GM03348 (cell line): ENCODE measurements at places on chromosomes 7 and 10.

- no peak for DNase-seq
Observed at GRCh38 chr7:95927756-95928155, 155.4 kb downstream of the DYNC1I1 start.

- DNase-seq = no peak
Observed at GRCh38 chr7:119969054-119969453, 303.9 kb upstream of the KCND2 start.

- DNase-seq = no peak
Observed at GRCh38 chr7:4085937-4086691, 596.0 kb upstream of the FOXK1 start.

GRCh38 chr7:121447911-121448300 is 51.8 kb upstream of the FAM3C start:
- no peak for DNase-seq

DNA sequence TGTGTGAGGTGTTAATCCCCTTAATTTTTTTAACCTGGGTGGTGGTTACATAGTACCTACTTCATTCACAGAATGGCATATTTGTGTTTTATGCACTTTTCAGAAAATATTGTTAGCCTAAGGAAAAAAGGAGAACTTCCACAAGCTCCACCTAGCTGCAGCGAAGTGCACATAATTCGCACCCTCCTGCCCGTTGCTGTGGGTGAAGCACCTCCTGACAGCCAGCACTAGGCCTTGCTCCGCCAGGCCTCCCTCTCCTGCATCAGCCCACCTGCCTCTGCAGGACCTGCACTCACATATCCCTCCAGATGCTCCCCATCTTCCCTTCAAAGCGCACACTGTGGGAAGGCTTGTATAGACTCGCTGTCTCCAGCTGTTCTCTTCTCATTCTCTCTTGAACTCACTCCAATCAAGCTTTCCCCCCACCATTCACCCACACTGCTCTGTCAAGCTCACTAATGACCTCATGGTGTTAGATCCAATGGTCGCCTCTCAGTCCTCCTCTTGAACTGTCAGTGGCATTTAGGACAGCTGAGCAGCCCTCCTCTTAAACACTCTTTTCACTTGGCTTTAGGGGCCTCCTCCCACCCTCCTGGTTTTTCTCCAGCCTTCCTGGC is 20.7 kb upstream of the GRID1 start:
- DNase-seq = no peak

DNA sequence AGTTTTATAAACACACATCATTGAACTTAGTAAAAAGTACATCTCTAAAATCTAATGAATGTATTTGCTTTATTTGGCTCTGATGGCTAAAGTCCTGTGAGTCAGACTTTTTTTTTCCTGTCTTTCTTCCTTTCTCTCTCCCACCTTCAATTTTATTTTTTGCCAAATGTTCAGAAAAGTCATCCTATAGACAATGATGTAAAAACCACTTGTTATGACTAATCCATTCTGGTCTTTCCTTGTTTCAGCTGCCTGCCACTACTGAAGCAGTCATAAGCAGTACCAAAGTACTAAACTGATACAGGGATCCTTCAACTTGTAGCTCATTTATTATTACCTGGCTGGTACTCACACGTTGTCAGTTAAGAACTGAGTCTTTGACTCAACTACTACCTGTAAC is 23.9 kb downstream of the HECTD2 start:
- no peak for DNase-seq

DNA sequence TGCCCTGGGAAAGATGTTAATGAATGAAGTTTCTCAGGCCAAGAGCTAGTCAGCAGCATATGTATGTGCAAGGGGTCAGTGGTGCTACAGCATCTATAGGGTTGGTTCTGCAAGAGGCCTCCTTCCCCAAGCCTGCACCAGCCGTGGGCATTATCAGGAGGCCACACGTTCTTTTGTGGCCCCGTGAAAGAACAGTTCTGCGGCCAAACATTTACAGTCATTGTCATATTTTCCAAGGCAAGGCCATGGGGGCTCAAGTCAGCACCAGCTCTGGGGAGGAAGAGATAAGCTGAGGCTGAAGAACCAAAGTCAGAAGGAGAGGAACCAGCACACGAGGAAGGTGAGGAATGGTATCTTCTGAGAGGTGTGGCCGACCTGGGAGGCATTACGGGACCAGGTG is 54.4 kb upstream of the TMEM72 start:
- DNase-seq = no peak

DNA sequence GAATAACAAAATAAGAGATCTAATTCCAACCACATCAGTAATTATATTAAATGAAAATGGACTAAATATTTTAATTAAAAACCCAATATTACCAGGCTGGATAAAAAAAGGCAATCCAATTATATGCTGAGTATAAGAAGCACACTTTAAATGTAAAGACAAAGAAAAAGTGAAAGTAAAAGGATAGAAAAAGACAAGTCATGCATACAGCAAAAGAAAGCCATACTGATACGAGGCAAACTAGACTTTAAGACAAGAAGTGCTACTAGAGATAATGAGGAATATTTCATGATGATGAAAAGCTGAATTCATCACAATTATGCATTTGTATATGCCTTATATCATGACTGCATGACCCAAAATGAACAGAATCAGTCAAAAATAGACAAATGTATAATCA is 628.6 kb downstream of the PHTF2 start:
- no peak for DNase-seq
